ENCODE measurements at places on chromosomes 12 and 14. TPM values are rescaled to one million over a fixed set of nuclear protein-coding genes. Genes with fewer than 3 reads are reported as not detected.
A peak's percentile ranks its signal among the peaks of the same experiment; 100 is the strongest.

DNA sequence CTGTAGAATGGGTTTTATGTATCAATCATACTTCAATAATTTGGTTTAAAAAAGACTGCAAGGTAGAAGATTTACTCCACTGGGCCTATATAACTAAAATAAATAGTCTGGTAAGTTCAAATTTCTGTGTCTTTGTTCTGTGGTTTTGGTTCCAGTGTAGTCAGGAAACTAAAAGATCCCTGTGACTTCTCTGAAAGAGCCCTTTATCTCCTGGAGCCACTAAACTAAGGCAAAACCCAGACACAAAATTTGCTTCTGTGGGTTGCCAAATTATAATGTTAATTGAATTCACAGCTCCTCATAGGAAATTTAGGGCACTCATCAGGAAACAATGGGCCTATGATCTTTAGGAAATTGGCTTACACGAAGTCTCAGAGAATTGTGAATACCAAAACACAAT, 1038.4 kb downstream of the GALC start:
- DNase-seq: no peak

DNA sequence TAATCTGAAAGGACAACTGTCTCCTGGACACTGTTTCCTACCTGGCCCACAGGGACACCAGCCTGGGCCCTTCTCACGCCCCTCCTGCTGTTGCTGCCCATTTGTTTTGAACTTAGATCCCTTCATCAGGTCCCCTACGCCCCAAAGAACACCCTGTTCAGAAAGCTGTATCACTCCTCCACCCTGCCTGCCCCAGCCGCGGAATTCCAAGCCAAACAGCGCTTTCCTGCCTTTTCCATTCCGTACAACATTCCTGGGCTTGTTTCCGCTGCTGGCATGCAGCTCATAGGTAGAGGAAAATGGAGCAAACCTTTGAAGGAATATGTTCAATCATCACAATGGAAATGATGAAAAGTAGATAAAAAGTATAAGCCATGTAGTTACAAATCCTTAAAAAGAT, 12.8 kb upstream of the GSG1 start:
- no peak for DNase-seq

Gene OVCH1
- not detected for total RNA-seq

- no peak for DNase-seq
Observed at GRCh38 chr14:89041257-89041582, 216.8 kb downstream of the TTC8 start.

- DNase-seq: no peak
Observed at GRCh38 chr12:124388038-124388671, 93.3 kb downstream of the RFLNA start.

DNA sequence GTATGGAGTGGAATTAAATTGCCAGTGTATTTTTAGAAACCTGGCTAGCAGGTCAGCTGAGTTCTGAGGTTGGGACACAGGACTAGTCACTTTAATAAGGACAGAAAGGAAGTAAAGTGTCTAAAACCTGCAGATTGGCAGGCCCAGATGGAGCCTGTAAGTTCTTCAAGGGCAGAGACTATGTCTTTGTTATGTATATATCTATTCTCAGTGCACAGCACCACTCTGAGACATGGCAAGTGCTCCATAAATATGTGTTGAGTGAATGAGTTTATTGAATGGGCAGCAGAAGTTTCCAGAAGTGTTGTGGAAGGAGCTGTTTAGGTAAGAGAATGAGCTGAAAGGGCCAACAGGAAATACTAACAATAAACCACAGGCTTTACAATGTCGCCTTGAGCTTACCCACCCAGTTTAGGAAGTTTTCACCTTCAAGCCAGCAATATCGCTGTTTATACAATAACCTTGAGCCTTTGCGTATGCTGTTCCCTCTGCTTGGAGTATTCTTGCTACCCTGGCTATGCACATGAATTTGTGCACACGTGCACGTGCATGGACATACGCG, 109.5 kb upstream of the TMPO start:
- DNase-seq: no peak

DNA sequence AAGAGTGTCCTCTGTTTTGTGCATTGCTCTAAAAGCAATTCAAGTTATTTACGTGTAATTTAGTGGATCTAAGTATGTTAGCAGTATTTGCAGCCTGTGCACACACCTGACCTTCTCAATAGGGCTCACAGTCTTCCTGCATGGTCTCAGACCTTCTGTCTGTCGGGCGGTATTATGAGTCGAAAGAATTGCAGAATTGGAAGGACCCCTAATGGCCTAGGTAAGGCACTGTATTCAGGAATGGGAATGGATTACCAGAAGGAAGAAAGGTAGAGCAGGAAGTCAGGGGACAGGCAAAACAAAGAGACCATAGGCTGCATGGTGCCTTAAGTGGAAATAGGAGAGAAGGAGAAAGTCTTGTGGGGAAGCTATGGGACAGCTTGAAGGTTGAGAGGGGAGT, 341.6 kb downstream of the VRK1 start:
- no peak for DNase-seq

GRCh38 chr14:61581955-61582615, 113.2 kb upstream of the HIF1A start:
- no peak for DNase-seq

Gene RNASE7
- not detected for total RNA-seq

DNA sequence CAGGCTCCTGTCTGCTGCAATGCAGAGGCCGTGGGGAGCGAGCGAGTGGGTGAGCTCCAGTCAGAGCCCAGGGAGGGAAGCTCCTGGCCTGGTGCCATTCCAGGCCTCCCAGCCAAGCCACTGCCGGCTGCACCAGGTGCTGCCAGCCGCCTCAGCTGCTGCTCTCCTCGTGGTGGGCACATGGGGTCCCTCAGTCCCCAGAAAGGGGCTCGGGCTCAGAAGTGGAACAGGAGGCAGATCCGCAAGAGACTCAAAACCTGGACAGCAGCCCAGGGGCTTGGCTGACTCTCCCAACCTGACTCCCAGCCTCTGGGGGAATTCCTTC, 2.4 kb downstream of the ABCB9 start:
- no peak for DNase-seq

- peak; percentile 4 for DNase-seq
Observed at GRCh38 chr12:633731-634130, 29.5 kb downstream of the NINJ2 start.

Gene FOXN4
- total RNA-seq: not detected

Gene MED6
- total RNA-seq: 55.6 TPM

GRCh38 chr12:39919790-39920189, 186.1 kb downstream of the SLC2A13 start:
- no peak for DNase-seq

Gene MYH6
- not detected for total RNA-seq

Measured in activated naive CD8-positive, alpha-beta T cell treated with anti-CD3 and anti-CD28 coated beads, Interleukin-2, amount 10 ng/mL, durations not matched to agents 7 days and 5 days (primary cell).